ENCODE measurements at places on chromosomes 12 and 14.
A peak's percentile ranks its signal among the peaks of the same experiment; 100 is the strongest.

DNA sequence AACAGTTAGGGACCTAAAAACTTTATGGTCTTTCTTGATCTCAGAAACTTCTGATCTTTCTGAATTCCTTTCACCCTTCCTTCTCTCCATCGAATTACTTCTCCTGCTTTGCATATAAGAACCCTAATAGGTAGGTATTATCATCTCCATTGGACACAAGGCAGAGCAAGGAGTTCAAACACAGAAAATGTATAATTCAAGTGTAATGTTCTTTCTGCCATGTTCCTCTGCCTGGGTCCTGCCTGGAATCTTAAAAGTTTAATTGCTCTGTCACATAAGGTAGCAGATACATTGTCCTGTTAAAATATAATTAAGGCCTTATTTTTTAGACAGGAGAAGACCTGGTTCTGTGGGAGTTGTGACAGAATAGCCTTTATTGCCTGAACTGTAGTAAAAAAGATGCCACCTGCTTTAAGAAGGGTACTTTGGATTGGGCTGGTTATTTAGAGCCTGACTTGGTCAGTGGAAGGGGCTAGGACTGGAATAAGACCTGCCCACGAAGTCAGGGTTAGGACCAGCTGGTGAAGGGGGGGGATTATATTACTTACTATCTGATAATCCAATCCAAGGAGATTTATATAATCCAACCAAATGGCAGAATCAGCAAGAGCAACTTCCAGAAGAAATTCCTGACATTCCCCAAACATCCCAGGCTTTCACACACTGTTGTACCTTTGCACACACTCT lies 10.4 kb downstream of the G2E3 start:
- no peak for DNase-seq

GRCh38 chr12:19850346-19851065 lies 411.2 kb downstream of the AEBP2 start:
- no peak for DNase-seq

GRCh38 chr12:82473111-82473754 lies 114.9 kb downstream of the METTL25 start:
- DNase-seq, result no peak

DNA sequence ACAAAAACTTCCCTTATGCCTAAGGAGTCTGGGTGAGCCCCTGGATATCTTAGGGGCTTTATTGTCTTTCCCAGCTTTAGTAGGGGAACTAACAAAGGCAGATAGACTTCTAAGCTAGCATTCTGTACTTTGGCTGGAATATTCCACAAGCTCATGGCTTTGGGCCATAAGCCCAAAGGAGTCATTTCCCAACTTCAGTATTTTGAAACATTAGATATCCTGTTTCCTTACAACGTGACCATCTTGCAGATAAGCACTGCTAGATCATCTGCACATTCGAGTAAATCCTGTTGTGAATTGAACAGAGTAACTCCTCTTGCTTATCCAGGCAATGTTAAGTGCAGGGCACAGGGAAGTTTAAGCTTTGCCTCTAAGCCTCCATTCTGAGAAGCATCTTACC lies 70.6 kb upstream of the ACTN1 start:
- DNase-seq, result no peak

- DNase-seq, result no peak
Observed at GRCh38 chr14:70671652-70672644, 30.2 kb downstream of the TTC9 start.

DNA sequence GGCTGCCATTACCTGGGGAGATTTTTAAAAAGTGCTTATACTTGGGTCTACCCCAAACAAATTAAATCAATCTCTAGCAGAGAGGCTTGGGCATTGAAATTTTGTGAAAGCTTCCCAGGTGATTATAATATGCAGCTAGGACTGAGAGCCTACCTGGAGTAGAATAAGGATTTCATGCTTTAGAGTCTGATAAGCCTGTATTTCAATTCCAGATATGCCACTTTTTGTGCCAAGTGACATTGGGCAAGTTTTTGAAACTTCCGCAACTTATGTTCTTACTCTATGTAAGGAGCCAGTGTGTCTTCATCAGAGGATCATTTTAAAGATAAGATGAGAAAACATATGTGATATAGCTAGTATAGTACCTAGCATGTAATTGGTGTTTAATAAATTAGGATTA lies 159.8 kb upstream of the LRIG3 start:
- no peak for DNase-seq

DNA sequence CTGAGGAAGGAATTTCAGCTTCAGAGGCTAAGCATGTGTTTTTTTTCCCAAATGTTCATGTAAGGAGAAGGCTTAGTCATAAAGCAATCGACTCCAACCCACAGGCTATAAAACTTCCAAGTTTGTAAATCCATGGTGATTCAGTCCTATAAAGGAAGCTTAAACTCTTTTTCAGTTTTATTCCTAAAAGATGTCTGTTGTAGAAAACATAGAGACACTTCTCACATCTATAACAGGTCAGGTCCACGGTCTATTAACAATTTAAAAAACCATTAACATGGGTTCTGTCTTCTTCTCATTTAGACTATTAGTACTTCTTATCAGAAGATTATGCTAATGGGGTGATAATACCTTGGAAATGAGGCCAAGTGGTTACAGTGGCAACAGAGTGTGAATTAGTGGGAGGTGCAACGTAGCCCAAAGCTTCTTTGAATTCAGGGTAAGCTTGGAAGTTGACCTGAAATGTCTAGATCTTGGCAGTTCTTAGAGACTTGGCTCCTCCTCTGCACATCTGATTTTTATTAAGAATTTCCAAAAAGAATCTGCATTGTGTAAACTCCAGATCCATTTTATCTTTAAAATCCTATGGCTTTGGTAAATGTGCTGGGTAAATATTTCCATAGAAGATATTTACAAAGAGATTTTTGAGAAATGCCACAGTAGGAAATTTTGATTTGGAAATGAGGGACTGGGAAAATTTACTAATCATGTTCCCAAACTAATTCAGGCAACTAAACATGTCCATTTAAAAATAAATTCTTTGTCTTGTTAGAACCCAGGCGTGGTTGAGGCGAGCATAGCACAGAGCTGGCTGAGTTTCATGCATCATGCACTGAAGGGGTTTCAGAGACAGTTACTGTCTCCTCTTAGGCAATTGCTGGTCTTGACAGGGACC lies 86.4 kb downstream of the EML1 start:
- DNase-seq, result no peak

GRCh38 chr12:6863586-6864321 lies 3.6 kb upstream of the TPI1 start:
- DNase-seq, result no peak

GRCh38 chr12:71797531-71797930 lies 42.0 kb upstream of the TBC1D15 start:
- DNase-seq, result no peak

DNA sequence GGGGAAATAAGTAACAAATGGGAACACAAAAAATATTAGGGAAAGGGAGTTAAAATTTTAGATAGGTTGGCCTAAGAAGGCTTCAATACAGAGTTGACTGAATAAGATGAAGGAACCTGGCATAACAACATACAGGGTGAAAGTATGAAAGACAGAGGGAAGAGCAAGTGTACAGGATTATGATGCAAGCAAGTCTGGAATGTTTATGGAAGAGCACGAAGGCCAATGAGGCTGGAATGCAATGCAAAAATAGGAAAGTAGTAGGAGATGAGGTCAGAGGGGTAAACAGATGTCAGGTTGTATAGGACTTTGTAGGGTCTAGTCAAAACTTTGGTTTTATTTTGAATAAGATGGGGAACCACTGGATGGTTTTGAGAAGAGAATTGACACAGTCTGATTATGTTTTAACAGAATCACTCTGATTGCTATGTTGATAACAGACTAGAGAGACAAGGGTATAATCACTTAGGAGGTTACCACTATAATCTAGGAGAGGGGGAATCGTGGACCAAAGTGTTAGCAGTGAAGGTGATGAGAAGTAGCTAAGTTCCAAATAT lies 96.8 kb downstream of the OSBPL8 start:
- DNase-seq, result no peak

DNA sequence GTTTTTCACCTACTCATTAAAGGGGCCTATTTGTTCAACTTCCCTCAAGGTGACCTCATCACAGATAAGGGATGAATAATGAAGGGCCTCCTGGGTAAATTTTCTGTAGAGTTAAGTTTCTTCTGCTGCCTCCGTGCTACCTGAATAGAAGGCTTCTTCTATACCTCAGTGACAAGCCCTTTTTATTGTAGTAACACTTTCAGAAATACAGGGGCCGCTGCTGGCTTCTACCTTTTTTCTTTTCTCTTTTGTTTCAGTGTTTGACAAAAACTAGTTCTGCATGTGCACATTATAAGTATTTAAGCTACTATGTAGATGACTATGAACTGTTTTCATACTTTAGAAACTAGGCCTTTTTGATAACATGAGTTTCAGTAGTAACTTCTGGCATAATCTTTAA lies 207.0 kb downstream of the NAV3 start:
- DNase-seq, result no peak

GRCh38 chr12:8035440-8036010 lies 3.0 kb downstream of the FOXJ2 start:
- no peak for DNase-seq

DNA sequence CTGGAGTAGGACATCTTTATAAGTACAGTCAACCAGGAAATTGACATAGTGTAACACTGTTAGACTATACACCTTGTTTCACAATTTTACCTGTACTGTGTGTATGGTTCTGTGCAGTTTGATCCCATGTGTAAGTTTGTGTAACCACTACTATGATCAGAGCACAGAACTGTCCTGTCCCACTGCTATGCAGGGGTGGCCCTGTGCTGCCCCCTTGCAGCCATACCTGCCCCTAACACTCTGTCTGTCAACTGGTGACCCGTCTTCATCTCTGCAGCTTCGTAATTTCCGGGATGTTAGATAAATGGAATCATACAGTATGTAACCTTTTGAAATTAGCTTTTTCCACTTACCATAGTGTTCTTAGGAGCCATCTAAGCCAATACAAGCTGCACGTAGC lies 58.7 kb upstream of the RD3L start:
- no peak for DNase-seq

DNA sequence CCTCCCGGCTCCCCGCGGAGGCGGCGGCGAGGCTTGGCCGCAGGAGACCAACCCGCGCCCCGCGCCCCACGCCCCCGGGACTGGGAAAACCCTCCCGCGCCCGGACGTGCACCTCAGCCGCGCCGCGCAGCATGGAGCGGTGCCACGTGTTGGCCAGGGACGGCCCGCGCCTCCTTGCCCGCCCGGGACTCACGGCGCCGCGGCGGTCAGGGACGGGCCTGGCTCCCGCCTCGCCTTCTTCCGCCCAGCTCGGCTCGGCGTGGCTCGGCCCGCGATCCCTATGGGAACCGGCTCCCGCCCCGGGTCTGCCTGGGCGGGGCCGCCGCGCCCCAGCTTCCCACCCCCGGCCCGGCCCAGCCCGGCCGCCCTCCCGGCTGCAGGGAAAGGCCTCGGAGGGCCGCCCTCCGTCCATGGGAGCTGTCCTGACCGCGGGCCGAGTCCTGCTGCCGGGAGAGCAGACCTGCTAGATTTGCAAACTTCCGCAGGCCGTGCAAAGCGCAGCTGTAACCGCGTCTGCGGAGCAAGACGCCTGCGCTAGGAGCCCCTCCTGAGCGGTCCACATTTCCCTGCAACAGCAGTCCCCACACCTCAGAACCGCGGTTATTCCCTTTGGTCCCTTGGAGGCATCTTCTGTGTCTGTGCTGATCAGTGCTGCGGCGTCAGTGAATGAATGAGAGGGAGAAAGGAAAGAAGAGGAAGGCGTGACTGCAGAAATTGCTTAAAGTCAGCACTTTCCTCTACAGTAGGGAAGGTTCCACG lies at the start of gene CDKL1:
TSS of gene CDKL1 (minus strand) at position 251 of the 759 bp plus-strand sequence. CDS start 1,013 bp downstream, outside the sequence.
- DNase-seq, result peak; percentile 87

DNA sequence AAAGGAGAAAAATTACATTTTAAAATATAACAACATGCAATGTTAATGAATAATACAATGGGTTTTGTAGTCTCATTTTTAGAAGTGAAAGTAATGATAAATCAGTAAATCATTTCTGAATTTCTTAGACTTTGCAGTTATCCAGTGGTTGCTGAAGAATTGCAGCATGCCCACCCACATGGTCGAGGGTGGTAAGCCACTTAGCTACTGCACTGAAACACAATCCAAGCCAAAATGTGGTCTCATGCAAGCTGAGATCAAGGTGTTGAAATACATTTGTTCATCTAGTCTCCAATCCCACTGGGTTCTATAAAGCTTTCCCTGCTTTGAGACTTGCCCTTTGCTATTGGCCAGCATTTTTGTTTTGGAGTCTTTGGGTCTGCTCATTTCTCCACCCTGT lies 247.9 kb downstream of the NELL2 start:
- DNase-seq, result no peak

- no peak for DNase-seq
Observed at GRCh38 chr14:90615517-90616060, 200.6 kb downstream of the TTC7B start.

GRCh38 chr14:59788176-59788575 lies 82.4 kb downstream of the RTN1 start:
- DNase-seq, result no peak

DNA sequence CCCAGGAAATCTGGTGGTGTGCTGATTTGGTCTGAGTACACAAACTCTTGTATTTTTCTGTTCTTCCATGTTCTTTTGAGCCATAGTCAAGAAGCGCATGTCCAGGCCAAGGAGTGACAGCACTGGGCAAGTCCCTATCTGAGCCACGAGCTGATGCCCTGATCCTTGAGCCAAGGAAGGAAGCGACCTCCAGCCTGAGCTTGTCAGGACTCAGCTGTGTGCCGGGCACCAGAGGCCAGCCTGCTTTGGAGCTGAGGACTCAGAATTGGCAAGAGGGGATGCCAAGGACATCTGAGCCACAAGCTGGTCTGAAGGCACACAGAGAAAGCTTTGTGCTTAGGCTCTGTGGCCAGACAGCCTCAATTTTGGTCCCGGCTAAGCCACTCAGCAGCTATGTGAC lies 52.6 kb downstream of the GALNT16 start:
- no peak for DNase-seq

- no peak for DNase-seq
Observed at GRCh38 chr12:96120359-96121100, 73.6 kb upstream of the ELK3 start.

- no peak for DNase-seq
Observed at GRCh38 chr14:26097852-26098251, 500.0 kb downstream of the NOVA1 start.

DNA sequence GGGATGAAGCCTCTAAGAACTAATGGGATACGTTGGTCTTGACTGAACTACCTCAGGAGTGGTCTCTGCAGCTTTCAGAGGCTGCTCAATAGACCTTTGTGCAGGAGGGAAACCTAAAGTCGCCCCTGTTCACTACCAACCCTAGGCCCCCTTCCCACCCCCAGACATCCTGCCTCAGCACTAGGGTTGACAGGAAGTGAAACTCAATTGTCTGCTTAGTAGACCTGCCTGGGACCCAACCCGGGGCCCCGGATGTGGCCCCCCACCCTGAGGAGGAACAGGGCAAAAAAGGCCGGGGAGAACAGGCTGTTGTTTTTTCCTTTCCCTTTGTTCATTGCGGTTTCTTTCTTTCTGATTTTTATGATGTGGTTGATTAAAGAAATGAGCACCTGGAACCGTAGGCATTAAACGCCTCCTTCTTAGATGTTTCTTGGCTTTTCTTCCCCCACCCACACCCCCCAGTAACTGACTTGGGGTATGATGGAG lies 1.6 kb upstream of the DGKA start:
- DNase-seq, result no peak

DNA sequence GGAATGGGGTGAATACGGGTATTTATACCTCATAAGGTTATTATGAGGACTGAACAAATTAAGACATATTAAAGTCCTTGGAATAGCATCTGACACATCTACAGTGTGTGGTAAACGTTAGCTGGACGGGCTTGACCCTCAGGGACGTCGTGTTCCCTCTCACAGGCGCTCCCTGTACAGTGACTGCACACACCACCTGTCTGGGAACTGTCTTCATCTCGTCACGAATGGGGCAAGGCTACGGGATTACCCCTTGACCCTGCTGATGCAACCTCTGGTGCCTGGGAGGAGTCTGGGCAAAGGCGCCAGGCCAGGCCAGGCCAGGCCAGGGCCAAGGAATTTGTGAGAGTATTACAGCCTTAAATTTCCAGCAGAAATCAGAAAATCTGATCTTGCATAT lies 191.1 kb downstream of the CALM1 start:
- DNase-seq, result no peak
